ENCODE measurements at places on chromosomes 4 and X. TPM values are rescaled to one million over a fixed set of nuclear protein-coding genes. Genes with fewer than 3 reads are reported as not detected.

GRCh38 chrX:150165776-150166610 is 197.1 kb upstream of the MAMLD1 start:
- peaks cover 4% of the 10 kb centered on the region for H3K27me3 ChIP-seq
- H3K27ac ChIP-seq, result no peak overlapping the region
- no peak for DNase-seq
- no peaks in the 10 kb centered on the region for H3K36me3 ChIP-seq
- H3K4me1 ChIP-seq, result no peaks in the 10 kb centered on the region

Gene CT45A1
- not detected for polyA plus RNA-seq

DNA sequence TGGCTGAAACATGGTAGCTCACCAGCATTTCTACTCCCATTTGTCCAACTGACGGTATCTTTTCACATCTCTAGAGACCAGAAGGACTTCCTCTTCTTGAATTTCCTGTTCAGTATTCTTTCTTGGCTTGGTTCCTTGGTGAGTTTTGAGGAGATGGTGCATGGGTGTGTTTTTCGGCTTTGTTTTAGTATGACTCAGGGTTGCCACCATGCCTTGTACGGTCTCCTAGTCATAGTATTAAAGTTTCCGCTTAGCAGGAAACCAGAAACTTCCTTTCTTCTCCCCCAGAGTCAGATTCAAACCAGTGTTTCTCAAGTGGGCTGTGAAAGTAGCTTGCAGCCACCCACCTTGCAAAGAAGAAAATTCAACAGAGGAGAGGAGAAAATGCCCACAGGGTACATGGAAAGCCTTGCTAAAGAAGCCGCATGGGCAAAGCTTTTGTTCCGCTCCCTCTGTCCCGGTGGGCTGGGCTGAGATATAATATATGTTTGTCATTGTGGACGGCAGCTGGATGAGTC is 5.7 kb downstream of the CD99 start:
- H3K4me3 ChIP-seq, result peak overlapping the region; percentile 76
- peak overlapping the region; percentile 96 for H3K27ac ChIP-seq
- peak; percentile 75 for DNase-seq
- peaks cover 14% of the 10 kb centered on the region for H3K36me3 ChIP-seq
- peaks cover 100% of the 10 kb centered on the region for H3K4me1 ChIP-seq

GRCh38 chrX:13254076-13254785 is 65.6 kb downstream of the ATXN3L start:
- H3K27ac ChIP-seq, result no peak overlapping the region
- H3K36me3 ChIP-seq, result no peaks in the 10 kb centered on the region
- no peaks in the 10 kb centered on the region for H3K27me3 ChIP-seq

GRCh38 chrX:147893741-147894140 is 18.0 kb upstream of the FMR1 start:
- no peak overlapping the region for H3K27ac ChIP-seq
- no peak for DNase-seq
- no peak overlapping the region for H3K4me3 ChIP-seq
- H3K27me3 ChIP-seq, result peaks cover 6% of the 10 kb centered on the region
- peaks cover 9% of the 10 kb centered on the region for H3K4me1 ChIP-seq

- peak overlapping the region; percentile 89 for H3K27ac ChIP-seq
- H3K4me1 ChIP-seq, result peaks cover 83% of the 10 kb centered on the region
- H3K27me3 ChIP-seq, result no peaks in the 10 kb centered on the region
- H3K36me3 ChIP-seq, result peaks cover 9% of the 10 kb centered on the region
- H3K4me3 ChIP-seq, result peak overlapping the region; percentile 78
- DNase-seq, result peak; percentile 12
Observed at GRCh38 chr4:71006203-71006907, 12.9 kb downstream of the DCK start.

- DNase-seq, result no peak
- no peaks in the 10 kb centered on the region for H3K4me1 ChIP-seq
- no peak overlapping the region for H3K4me3 ChIP-seq
- no peaks in the 10 kb centered on the region for H3K36me3 ChIP-seq
- H3K27ac ChIP-seq, result no peak overlapping the region
Observed at GRCh38 chr4:59608466-59608865, 1591.7 kb upstream of the ADGRL3 start.

- H3K27ac ChIP-seq, result no peak overlapping the region
- H3K4me1 ChIP-seq, result no peaks in the 10 kb centered on the region
- H3K4me3 ChIP-seq, result no peak overlapping the region
- H3K36me3 ChIP-seq, result peaks cover 16% of the 10 kb centered on the region
- no peak for DNase-seq
- H3K27me3 ChIP-seq, result peaks cover 10% of the 10 kb centered on the region
Observed at GRCh38 chrX:97389761-97390192, 506.1 kb downstream of the RPA4 start.

DNA sequence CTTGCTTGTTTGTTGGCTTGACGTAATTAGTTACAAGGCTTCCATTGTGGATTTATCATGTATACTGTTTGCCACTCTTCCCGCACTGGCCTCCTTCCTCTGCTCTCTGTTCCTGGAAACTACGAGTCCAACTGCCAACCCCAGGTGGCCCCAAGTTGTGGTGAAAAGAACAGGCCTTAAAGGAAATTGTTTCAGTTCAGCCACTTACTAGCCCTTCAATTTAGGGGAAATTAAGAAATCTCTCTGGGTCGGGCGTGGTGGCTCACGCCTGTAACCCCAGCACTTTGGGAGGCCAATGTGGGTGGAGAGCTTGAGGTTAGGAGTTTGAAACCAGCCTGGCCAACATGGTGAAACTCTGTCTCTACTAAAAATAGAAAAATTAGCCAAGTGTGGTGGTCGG is 28.0 kb downstream of the RBM47 start:
- no peak for DNase-seq
- peaks cover 2% of the 10 kb centered on the region for H3K27me3 ChIP-seq
- no peak overlapping the region for H3K27ac ChIP-seq
- H3K4me1 ChIP-seq, result no peaks in the 10 kb centered on the region
- no peaks in the 10 kb centered on the region for H3K36me3 ChIP-seq

DNA sequence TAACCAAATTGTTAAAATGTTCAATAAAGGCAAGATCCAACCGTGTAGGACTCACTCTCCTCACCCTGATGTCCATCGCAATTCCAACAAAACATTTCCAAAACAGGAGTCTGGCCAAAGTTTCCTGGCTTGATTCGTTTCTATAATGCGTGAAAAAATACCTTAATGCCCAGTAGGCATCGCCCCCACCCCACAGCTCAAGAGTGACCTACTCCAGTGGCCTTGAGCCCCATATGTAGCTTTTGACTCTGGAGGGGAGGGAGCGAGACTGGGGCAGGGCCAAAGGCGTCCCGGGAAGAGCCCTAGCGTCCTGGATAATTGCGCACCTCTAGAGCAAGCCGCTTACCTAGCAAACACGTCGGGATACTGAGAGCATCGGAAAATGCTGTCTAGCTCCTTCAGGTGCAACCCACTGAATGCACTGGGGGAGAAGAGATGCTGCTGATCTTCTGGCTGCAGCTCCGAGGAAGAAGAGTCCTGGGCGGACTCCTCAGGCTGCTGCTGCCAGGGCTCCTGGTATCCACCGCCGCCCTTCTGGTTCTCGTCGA is 55.6 kb upstream of the NKAP start:
- H3K4me3 ChIP-seq, result peak overlapping the region; percentile 33
- H3K4me1 ChIP-seq, result peaks cover 12% of the 10 kb centered on the region
- H3K36me3 ChIP-seq, result no peaks in the 10 kb centered on the region
- no peak for DNase-seq
- no peak overlapping the region for H3K27ac ChIP-seq

Gene FANCB
- polyA plus RNA-seq, result 2.9 TPM

GRCh38 chr4:158004101-158004500 is 168.7 kb downstream of the GASK1B start:
- H3K27me3 ChIP-seq, result peaks cover 2% of the 10 kb centered on the region
- H3K4me3 ChIP-seq, result no peak overlapping the region
- H3K36me3 ChIP-seq, result peaks cover 3% of the 10 kb centered on the region
- no peak for DNase-seq

- H3K4me3 ChIP-seq, result no peak overlapping the region
- DNase-seq, result no peak
- no peaks in the 10 kb centered on the region for H3K27me3 ChIP-seq
- no peaks in the 10 kb centered on the region for H3K36me3 ChIP-seq
- H3K27ac ChIP-seq, result no peak overlapping the region
- H3K4me1 ChIP-seq, result no peaks in the 10 kb centered on the region
Observed at GRCh38 chr4:124861761-124862160, 149.2 kb upstream of the ANKRD50 start.

- H3K27ac ChIP-seq, result no peak overlapping the region
- peaks cover 38% of the 10 kb centered on the region for H3K36me3 ChIP-seq
- DNase-seq, result no peak
- H3K4me1 ChIP-seq, result no peaks in the 10 kb centered on the region
- no peak overlapping the region for H3K4me3 ChIP-seq
Observed at GRCh38 chr4:122948671-122949070, 26.3 kb upstream of the NUDT6 start.

Gene HEPH
- polyA plus RNA-seq, result not detected

GRCh38 chr4:11216520-11216919 is 212.2 kb downstream of the HS3ST1 start:
- no peaks in the 10 kb centered on the region for H3K27me3 ChIP-seq
- no peaks in the 10 kb centered on the region for H3K36me3 ChIP-seq
- H3K4me1 ChIP-seq, result no peaks in the 10 kb centered on the region
- no peak overlapping the region for H3K4me3 ChIP-seq

DNA sequence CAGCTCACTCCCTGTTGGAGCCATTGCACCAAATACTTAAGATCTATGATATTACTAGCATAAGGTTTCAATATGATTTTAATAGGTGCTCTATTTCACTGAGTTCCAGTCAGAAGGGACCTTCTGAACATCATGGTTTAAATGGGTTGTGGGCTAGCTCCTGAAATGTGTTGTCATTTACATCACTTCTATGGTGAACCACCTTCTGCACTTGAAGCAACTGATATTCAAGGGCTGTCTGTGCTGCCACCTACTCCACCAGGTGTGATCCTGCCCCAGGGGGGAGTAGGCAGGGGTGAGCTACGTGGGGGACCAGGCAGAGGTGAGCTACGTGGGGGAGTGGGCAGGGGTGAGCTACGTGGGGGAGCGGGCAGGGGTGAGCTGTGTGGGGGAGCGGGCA is 35.2 kb downstream of the RNF175 start:
- H3K4me1 ChIP-seq, result no peaks in the 10 kb centered on the region
- no peak overlapping the region for H3K4me3 ChIP-seq
- H3K27ac ChIP-seq, result no peak overlapping the region
- H3K36me3 ChIP-seq, result no peaks in the 10 kb centered on the region
- no peak for DNase-seq

GRCh38 chr4:2832981-2833670 is 10.5 kb upstream of the ADD1 start:
- peaks cover 10% of the 10 kb centered on the region for H3K27me3 ChIP-seq
- no peak overlapping the region for H3K4me3 ChIP-seq
- no peak for DNase-seq
- peak overlapping the region; percentile 84 for H3K27ac ChIP-seq

Gene MTMR8
- 3.6 TPM for polyA plus RNA-seq

Gene RNF212
- 2.4 TPM for polyA plus RNA-seq

- H3K36me3 ChIP-seq, result no peaks in the 10 kb centered on the region
- DNase-seq, result no peak
- no peaks in the 10 kb centered on the region for H3K4me1 ChIP-seq
- H3K4me3 ChIP-seq, result no peak overlapping the region
- no peak overlapping the region for H3K27ac ChIP-seq
- H3K27me3 ChIP-seq, result no peaks in the 10 kb centered on the region
Observed at GRCh38 chr4:73523126-73523525, 41.6 kb downstream of the AFM start.

Gene MOSPD2
- polyA plus RNA-seq, result 8.6 TPM

Gene MAGEC2
- not detected for polyA plus RNA-seq

Gene GPR173
- polyA plus RNA-seq, result not detected

DNA sequence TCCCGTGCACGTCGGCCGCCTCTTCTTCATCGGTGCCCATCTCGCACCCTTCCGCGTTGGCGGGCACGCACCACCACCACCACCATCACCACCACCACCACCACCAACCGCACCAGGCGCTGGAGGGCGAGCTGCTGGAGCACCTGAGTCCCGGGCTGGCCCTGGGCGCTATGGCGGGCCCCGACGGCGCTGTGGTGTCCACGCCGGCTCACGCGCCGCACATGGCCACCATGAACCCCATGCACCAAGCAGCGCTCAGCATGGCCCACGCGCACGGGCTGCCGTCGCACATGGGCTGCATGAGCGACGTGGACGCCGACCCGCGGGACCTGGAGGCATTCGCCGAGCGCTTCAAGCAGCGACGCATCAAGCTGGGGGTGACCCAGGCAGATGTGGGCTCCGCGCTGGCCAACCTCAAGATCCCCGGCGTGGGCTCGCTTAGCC is 1.4 kb downstream of the POU4F2 start:
- peaks cover 7% of the 10 kb centered on the region for H3K36me3 ChIP-seq
- H3K27me3 ChIP-seq, result peaks cover 45% of the 10 kb centered on the region
- no peak overlapping the region for H3K4me3 ChIP-seq
- no peak overlapping the region for H3K27ac ChIP-seq
- DNase-seq, result no peak
- peaks cover 9% of the 10 kb centered on the region for H3K4me1 ChIP-seq

DNA sequence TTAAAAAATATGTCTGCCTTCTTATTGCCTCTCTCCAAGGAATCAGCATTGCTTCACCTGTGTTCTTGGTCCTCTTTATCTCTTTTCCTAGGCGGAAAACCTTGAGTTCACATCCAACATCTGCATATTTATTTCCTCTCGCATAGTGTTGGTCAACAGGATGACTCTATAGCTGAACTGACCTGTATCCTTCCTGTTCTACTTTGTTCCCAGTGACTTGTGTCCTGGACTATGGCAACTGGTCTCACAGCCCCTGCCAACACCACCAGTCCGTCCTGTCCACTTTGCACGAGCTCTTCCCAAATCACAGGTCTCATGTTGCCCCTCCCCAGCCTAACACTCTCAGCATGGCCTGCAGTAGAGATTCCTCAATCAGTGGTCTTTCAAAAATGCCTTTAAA is 2.0 kb downstream of the DIPK2B start:
- no peak overlapping the region for H3K4me3 ChIP-seq
- no peak overlapping the region for H3K27ac ChIP-seq
- no peaks in the 10 kb centered on the region for H3K4me1 ChIP-seq
- H3K36me3 ChIP-seq, result no peaks in the 10 kb centered on the region
- no peak for DNase-seq

DNA sequence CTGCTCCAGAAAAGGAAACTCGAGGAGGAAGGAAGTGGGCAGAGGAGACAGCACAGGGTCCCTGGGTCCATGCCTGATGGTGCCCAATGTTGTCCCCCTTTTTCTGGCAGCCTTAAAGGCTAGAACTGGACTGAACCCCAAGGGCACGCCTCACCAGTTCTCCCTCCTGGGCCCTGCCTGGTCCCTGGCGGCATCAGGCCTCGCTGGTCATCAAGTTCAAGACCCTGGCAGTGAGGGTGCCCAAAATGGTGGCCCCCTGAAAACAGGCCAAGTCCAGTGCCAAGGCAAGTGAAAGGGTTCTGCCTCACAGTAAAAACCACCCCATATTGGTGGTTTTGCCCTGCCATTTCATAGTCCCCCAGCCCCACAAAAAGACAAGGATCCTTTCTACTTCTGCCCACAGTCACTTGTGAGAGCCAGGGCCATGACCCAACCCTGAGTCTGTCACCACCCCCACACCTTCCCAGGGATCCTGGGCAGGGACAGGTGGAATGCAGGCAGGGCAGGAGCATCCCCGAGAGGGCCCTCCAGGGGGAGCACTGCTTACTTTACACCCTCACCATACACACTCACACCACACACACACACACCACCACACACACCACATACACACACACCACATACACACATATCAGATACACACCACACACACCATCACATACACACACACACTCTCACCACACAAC is 107.6 kb downstream of the DCTD start:
- H3K27me3 ChIP-seq, result peaks cover 14% of the 10 kb centered on the region
- peaks cover 29% of the 10 kb centered on the region for H3K4me1 ChIP-seq
- no peaks in the 10 kb centered on the region for H3K36me3 ChIP-seq

- H3K27ac ChIP-seq, result no peak overlapping the region
- no peaks in the 10 kb centered on the region for H3K36me3 ChIP-seq
- H3K4me1 ChIP-seq, result no peaks in the 10 kb centered on the region
- no peak for DNase-seq
- H3K27me3 ChIP-seq, result peaks cover 2% of the 10 kb centered on the region
- H3K4me3 ChIP-seq, result no peak overlapping the region
Observed at GRCh38 chr4:81180916-81181315, 34.1 kb downstream of the PRKG2 start.

Data from immature natural killer cell (primary cell).